ENCODE measurements at places on chromosomes 3 and 15.

DNA sequence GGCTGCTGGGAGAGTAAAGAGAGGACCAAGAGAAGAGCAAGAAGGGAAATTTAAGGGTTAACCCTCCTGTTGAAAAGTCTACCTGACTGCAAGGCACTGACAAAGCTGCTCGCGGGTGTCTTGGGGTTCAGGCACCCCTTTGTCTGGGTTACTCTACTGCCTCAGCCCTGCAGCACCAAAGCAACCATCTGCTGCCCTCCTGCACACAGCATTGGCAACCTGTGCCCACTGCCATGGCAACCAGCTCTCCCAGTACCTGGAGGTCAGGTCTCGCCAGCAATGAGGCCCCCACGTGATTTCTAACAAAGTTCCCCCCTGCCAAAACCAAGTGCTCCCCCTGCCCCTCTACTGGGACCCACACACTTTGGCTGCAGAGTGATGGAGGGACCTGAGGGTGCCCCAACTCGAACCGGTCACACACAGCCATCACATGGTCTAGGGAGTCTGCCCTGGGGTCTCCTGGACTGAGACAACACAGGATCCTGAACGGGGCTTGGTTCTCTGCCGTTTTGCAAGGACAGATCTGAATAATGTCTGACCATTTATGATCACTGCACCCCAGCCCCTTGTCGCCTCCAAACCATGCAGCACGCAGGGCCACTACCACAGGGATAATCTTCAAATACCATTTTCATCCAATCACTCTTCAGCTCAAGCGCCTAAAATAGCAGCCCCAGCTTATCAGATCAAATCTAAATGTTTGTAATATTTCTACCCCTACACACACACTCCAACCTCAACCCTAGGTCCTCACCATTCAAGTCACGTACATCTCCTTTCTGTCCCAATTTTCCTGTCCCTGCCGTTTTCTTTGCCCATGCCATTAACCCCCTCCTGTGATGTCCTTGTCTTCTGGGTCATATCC, 50.7 kb downstream of the ADCY5 start:
- no peak for DNase-seq

DNA sequence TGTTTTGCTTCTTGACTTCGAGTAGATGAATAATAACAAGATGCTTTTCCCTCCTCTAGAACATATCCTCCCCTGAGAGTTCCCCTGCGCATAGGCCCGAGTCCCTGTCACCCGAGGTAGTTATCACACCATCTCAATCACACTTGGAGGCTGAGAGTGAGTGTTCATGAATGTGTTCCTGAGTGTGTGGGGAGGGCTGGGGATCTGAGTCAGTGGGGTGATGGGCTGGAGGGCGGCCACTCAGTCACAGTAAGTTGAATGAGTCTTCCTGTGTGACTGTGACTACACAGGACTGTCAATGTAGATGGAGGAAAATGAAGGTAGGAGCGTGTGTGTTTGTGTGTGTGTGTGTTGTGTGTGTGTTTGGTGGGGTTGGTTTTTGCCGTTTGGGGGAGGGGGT, 71.0 kb downstream of the SETD5 start:
- no peak for DNase-seq

GRCh38 chr15:80758130-80758745, 20.9 kb upstream of the CEMIP start:
- no peak for DNase-seq

DNA sequence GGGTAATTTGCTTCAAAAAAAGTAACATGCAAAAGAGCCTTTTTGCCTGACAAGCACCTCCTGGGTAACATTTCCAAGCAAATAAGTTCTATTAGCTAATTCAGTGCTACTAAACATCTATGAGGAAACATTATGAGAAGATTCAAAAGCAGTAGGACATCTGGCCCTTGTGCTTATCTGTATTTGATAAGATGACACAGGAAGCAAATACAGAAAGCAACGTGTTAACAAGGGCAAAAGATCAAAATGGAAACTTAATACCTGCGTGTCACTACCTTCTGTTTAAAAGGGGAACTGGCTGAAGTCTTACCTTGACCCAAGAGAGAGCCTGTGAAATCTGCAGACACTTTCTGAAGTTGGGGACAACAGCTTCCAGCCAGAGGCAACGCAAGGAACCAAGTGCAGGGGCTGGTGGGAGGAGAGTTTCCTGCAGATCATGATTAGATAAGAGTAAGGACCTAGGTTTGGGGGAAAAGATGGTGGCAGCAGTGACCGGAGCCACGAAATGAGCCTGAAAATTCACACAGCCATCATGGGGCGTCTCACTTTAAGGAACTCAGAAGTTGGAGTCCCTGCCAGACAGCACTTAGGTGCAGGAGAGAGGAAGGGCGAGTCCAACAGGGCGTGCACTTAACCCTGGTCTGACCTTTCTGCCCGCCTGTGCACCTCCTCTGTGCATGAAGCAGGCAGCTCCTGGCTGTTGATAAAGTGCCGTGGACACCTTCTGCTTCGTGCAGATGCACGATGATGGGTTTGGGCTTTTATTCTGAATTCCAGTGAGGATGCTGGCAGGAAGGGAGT, 153.6 kb upstream of the BHLHE40 start:
- no peak for DNase-seq

DNA sequence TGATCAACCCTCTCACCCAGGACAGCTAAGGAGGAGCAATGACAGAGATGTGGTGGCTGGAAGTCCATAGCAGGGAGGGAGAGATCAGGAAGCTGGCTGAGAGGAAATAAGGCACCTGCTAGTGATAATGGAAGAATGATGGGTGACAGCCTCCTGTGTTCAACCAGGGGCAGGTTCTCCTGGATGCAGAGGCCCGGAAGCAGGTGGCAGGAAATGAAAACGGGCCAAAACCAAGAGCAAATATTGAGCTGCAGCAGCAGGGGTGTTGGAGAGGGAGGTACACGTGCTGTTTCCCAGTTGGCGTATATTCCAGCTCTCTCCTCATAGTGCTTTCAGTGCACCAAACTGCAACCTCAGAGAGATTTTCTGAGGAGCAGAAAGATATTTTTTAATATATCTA, 213.4 kb upstream of the TBL1XR1 start:
- no peak for DNase-seq

GRCh38 chr3:184600685-184601377, 39.2 kb downstream of the EPHB3 start:
- DNase-seq: no peak

DNA sequence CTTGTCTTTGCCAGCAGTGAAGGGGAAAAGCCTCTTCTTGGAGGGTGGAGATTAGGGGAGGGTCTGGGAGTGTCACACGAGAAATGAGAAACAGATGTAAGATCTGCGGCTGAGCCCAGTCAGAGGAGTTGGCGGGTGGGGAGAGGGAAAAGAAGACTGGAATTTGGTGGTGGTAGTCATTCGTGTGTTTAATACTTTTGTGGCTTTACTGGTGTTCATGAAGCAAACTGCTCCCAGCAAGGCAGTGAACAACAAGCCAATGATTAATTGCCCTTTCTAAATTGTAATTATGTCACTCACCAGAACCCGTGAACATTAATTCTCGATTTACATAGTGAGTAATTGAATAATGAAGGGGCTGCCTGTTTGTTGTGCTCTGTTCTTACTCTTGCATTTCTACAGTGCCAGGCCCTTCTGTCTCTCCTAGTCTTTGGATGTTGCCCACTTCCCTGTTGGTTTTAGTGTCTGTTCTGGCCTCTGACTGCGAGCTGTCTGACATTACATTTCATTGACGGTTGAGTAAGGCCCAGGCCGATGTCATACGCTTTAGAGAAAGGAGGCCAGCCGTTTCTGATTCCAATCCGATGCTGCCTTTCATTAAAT, 78.0 kb downstream of the CHCHD6 start:
- DNase-seq: no peak

GRCh38 chr3:148657470-148657869, 40.2 kb upstream of the AGTR1 start:
- DNase-seq: no peak

DNA sequence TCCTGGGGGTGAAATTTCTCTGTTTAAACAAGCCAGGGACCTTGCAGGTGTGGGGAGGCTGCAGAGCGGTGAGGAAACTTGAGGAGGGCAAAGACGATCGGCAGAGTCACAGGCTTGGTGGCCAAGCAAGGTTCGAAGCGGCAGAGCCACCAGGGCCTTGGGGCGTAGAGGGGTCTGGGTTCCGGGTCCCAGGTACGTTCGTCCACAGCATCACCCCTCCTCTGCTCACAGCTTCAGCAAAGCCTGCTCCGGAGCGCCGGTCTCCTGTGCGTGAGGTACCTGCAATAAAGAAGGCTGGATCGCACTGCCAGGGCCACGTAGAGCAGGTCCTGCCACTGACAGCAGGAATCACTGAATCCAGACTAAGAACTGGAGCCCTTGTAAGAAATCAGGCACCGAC, 66.8 kb upstream of the PCSK6 start:
- DNase-seq: no peak

GRCh38 chr3:27590437-27591298, 106.5 kb upstream of the SLC4A7 start:
- no peak for DNase-seq

DNA sequence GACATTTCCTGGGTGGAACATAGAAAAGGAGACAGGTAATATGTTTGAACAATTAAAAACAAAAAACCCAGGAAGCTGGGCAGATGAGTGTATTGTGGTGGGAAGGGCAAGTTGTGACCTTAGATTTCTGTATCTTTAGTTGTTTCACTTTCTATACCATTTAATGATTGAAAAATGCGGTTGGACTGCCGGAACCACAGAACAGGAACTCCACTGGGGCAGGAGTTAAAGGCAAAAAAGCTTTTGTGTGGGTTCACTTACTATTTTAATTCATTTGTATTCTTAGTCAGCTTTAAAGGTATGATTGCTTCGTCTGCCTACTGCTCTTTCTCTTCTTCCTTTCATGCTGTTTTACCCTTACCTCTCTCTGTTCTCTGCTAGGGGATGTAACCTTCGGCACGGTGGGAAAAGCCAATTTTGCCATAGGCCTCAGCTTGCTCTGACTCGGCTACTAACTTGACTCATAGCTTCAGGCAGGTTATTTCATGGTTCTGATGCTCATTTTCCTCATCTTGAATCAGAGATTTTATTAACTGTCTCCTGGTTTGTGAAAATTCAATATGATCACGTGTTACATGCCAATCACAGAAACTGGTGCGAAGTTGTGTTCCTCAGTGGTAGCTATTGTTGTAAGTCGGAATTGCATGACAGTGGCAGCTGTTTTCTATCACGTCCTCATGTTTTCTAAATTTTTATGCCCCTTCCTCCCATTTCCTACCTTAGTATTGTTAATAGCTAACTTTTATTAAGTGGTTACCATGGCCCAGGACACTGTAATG, 1.6 kb upstream of the MCTP2 start:
- DNase-seq: peak; percentile 60

DNA sequence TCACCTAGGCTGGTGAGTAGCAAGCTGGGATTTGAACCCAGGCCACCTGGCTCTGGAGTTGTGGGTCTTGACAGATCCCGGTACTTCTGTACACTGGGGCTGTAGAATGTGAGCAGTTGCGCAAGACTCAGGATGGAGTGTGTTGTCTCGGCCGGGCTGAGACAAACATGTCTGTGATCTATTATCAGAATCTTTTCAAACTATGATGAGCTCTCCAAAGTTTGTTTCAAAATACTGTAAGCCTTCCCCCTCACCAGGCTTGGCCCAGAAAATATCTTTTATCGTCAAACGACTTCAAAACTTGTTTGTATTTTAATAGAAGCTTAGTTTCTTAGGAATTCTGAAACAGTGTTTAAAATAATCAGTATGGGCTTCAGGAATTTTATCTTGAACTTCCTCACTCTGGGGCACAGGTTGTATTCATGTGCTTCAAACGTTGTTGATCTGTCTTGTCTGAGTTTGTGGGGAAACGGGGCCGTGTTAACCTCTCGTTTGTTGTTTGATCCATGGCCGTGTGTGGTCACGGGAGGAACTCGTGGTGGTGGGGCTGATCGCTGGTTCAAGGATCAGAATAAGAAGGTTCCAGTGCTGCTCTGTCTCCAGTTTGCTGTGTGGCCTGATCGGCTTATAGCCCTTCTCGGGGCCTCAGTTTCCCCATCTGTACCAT, 40.3 kb upstream of the TFRC start:
- DNase-seq: no peak

DNA sequence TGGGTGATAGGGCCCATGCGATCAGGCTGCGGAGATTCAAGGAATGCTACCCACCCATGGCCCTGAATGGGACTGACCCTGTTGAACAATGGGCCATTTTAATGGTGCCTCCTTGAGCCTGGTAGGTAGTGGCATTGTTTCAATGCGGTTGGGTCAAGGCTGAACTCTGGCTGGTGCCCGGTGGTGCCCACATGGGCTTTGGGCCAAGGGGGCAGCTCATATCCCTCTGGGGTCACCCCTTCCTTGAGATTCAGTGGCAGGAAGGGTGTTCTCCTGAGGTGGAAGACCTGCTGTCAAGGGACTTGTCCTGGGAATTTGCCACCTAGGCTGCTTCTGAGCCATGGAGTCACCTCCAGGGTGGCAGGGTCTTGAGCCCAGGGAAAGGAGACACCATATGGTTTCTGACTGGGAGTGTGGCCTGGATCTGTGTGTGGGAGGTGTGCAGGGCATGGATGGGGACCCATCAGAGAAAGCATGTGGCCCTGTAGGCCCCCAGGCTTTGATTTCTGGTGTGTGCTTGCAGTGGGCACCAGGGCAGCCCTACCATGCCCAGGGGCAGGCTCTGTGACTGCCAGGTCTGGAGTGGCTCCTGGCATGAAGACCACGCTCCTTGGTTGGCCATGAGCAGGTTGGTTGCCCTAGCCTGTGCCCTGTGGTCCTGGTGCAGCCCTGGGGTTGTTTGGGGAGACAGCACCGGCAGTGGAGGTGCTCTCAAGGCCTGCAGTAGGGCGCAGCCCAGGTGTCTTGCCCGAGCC, 199.9 kb downstream of the UBE3A start:
- no peak for DNase-seq

DNA sequence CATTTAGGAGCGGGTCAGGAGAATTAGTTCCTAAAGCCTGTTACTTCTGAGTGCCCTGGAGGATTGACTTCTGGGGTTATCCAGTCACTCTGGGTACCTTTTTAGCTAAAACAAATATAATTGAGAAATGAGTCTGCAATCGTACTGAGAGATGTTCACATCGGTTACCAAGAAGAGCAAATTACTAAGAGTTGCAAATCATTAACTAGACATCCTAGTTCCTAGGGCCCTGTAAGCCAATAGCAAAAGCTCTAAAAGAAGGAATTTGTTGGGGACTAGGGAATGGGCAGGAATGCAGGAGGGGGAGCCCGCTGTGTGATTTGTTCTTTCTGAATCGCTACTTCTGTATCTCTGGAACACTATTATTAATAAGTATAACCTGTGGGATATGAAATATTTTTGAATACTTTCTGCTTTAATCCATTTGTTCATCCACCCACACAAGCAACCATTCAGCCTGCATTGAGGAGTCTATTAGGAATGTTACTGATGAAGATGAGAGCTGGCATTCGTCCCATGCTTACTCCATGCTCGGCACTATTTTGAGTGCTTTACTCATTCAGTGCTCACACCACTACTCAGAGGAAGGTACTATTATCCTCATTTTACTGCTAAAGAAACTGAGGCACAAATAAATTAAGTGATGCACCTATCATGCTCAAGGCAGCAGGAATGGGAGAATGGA, 31.5 kb upstream of the KY start:
- DNase-seq: no peak

DNA sequence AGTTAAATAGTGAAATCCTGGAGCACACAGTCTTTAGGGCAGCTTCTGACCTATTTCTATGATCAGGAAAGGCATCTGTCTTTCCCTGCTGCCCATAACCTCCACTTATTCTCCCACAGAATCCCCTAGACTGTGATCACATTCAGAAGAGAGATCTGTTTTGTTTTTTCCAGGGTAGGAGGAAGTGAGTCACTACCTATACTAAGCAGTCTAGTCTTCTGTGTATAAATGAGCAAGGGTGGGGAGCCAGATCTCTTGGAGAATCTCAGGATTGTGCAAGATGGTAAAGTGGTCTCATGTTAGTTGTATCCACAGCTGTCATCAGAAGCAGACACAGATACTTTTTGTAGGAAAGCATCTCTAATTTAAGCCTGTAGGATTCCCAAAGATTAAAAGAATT, 11.8 kb upstream of the FBXO22 start:
- DNase-seq: no peak

Data from activated naive CD8-positive, alpha-beta T cell treated with anti-CD3 and anti-CD28 coated beads for 36 hours (primary cell).